ENCODE measurements at places on chromosomes 13 and 19. TPM values are rescaled to one million over a fixed set of nuclear protein-coding genes. Genes with fewer than 3 reads are reported as not detected.

GRCh38 chr19:33414667-33415605 is 41.4 kb downstream of the CEBPG start:
- H3K27me3 ChIP-seq = no peaks in the 10 kb centered on the region
- no peak overlapping the region for H3K4me3 ChIP-seq
- no peak overlapping the region for H3K27ac ChIP-seq
- H3K36me3 ChIP-seq = no peaks in the 10 kb centered on the region
- DNase-seq = no peak

- peak overlapping the region; percentile 82 for H3K4me3 ChIP-seq
- peaks cover 24% of the 10 kb centered on the region for H3K4me1 ChIP-seq
- peaks cover 21% of the 10 kb centered on the region for H3K27me3 ChIP-seq
Measured at GRCh38 chr13:50124536-50125303, 109.5 kb downstream of the KCNRG start.

Gene PSG11
- 0.43 TPM for total RNA-seq

DNA sequence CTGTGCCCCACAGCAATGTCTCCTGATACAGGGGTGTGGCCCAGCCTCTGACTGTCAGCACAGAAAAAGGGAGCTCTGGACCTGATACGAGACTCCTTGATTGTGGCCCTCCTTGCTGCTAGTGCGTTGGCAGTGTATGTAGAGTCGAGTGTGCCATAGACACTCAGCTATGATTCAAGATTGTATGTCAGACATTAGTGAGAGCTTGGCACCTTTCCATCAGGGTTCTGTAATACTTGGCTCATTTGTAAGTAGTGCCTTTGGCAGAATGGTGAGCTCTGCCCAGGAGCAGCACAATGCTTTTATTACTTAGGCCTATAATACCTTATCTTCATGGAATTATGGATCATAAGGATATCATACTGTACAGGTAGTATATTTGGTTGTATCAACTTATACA is 83.4 kb downstream of the ATP8A2 start:
- H3K4me1 ChIP-seq = no peaks in the 10 kb centered on the region
- no peak overlapping the region for H3K4me3 ChIP-seq
- peaks cover 3% of the 10 kb centered on the region for H3K27me3 ChIP-seq
- DNase-seq = no peak

Gene CD79A
- total RNA-seq = 0.41 TPM

Data from astrocyte (in vitro differentiated cells and primary cell).